NCI-H526 treated with DMSO at 0.1 percent for 48 hours (cell line): ENCODE measurements at places on chromosomes 6 and 20.

DNA sequence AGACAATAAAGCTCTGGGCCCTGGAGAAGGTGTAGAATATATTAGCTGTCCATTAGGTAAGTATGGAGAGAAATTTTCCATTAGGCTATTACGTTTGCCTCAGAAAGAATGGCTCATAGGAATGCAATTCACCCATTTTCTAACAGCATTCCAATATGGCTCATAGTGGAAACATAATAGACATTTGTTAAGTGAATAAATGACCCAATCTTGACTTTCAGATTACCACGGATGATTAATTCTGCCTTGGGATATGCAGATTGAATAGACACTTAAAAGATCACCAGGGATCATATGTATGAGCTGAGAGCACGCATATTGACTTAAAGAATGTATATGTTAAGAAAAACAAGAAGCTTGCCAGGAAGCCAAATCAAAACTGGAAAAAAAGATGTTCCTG lies 209.1 kb upstream of the CDYL start:
- no peak for DNase-seq

DNA sequence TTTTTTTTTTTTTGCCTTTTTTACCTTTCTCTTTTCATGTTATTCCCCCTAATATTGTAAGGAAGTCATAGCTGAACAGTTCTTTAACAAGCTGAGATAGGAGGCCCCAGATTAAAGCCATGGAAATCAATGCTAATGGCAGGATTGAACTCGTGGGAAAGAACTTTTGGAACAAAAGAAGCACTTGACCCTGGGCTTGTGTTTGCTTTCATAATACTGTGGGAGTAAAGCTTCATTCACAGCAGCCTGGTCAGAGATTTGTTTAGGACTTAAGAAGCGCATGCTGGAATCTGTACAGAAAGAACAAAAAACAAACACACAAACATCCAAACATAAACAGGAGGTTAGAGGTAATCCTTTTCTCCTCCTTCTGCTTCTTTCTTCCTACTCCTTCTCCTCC lies 5.1 kb downstream of the HEY2 start:
- no peak for DNase-seq

- DNase-seq, result no peak
These were observed 13.2 kb downstream of the SYNGAP1 start for GRCh38 chr6:33433001-33433543.

GRCh38 chr6:90065173-90065572 lies 170.9 kb downstream of the GJA10 start:
- DNase-seq, result no peak

DNA sequence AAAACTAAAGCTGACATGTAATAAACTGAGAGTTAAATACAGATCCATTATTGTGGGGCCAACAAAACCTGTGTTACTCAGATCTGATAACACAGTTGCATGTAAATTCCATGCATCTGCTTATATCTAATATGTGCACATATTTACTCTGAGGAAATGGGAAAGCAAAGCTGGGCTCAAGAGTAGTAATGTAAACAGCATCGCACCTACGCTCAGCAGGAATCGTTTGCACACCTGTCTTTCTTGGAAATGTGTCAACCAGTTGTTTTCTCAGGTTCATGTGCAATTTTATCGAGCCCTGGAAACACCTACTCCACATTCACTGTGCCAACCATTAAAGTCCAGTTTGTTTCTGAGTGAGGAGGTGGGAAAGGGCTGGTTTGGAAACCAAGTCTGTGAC lies 80.3 kb upstream of the CNKSR3 start:
- DNase-seq, result peak; percentile 85

- DNase-seq, result no peak
These were observed 9.6 kb downstream of the GLYATL3 start for GRCh38 chr6:49509342-49509741.

- no peak for DNase-seq
These were observed 3.5 kb upstream of the TGIF2 start for GRCh38 chr20:36569847-36570429.

DNA sequence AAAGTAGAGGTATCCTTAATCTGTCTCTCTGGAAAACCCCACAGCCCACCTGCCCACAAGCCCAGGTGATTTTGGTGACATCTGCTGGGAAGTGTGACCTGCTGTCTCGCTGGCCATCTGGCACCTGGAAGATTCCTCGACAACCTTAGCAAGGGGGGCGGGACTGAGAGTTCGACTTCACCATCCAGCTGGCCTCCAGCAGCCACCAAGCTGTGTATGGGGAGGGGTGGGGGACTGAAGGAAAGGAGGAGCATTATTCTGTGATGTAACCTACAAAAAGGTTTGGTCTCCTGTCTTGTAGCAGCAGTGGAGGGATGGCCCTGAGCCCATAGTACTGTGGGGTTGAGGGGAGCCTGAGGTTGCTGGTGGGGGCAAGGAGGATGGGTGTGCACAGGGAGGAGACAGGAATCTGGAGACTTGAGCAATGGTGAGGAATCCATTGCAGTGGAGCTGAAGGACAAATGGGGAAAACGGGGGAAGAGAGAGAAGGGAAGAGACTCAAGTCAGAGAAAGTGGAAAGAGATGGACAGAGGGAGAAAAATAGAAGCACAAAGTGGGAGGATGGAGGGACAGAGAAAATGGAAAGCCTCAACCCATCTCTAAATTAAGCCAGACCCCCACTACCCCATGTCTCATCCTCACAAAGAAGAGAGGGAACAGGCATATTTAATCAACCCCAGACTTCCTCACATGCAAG lies 4.0 kb downstream of the LY6G6F start:
- no peak for DNase-seq

- DNase-seq, result no peak
These were observed 180.0 kb upstream of the SMLR1 start for GRCh38 chr6:130647246-130647645.

- no peak for DNase-seq
These were observed 111.1 kb downstream of the FAM83B start for GRCh38 chr6:54957698-54958097.

DNA sequence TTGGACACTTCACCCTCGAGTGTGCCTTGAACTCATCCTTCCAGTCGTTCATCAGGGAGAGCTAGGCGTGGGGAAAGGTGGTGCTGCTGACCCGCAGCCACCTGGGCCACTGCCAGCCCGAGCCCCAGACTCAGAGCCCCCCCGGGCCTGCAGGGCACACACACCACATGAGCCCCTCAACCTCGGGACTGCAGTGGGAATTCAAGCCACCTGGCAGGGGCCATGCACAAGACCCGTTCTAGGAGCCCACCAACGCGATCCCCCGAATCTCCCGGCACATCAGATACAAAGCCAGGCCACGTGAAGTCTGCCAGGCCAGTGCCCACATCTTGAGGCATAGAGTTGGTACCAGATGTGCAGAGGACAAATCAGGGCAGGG lies 2.8 kb downstream of the ZNF512B start:
- no peak for DNase-seq

DNA sequence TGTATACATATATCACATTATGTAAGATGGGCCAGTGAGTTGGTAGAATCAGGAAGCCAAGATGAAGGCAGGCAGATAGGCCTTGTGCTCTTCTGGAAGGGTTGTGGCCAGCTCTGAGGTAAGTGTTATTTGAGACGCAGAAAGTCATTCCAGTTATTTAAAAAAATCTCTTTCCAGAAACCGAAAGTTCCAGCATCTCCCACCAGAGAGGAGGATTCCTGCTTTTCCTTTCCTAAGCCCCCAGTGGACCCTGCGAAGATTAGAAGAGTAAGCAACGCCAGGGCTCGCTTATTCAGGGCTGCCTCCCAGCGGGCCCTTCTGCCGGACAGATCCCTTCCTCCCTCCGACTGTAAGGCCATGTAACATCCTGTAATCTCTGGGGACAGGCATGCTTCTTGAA lies 20.4 kb downstream of the ARMC2 start:
- DNase-seq, result no peak

DNA sequence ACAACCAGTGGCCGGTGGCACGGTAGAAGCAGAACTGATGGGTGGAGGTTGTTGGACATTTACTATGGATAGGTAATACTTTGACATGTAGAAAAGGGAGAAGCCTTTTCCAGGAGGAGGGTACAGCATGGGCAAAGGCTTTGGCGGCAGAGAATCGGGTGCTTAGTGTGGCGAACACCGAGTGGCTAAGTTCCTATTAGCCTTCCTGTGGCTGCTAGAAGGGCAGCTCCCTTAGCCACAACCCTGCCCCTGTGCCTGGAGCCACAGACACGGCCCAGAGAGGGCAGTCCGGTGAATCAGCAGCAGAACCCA lies 37.9 kb upstream of the TGM2 start:
- DNase-seq, result peak; percentile 58

GRCh38 chr6:34912715-34913464 lies 23.8 kb downstream of the ANKS1A start:
- no peak for DNase-seq

GRCh38 chr6:359261-360035 lies 32.1 kb upstream of the IRF4 start:
- DNase-seq, result no peak

DNA sequence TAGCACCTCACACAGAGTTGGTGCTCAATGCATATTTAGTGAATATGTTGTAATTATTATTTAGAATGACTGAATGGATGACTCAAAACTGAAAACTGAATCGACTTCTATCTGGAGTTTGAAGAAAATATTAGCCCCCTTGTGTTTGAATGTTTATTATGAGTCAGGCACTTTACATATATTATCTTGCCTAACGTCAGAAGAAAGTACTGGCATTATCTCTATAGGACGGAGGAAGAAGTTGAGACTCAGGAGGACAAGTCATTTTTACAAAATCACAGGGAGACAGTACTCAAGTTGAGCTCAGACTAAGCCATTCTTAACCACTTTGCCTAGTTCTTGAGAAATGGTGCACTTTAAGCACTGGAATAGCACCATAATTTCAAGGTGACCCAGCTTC lies 684.0 kb downstream of the UTRN start:
- no peak for DNase-seq

DNA sequence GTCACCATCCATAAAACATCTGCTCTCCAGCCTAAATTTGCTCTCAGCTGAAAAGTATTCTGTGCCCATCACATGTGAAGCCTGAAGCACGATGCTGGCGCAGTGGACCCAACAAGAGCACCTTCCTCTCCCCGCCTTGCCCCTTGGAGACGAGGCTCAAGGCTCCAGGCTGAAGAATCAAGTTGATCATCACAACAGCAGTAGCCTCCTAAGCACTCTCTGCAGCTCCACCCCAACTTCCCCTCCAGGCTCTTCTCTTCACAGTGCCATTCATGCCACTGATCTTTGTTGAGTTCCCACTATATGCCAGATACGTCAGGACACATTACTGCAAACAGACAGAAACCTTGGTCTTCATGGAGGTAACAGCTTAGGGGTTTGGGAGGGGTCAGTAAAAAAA lies 41.6 kb upstream of the ZNF217 start:
- no peak for DNase-seq

- DNase-seq, result no peak
These were observed 34.4 kb upstream of the ENPP1 start for GRCh38 chr6:131773284-131773950.

DNA sequence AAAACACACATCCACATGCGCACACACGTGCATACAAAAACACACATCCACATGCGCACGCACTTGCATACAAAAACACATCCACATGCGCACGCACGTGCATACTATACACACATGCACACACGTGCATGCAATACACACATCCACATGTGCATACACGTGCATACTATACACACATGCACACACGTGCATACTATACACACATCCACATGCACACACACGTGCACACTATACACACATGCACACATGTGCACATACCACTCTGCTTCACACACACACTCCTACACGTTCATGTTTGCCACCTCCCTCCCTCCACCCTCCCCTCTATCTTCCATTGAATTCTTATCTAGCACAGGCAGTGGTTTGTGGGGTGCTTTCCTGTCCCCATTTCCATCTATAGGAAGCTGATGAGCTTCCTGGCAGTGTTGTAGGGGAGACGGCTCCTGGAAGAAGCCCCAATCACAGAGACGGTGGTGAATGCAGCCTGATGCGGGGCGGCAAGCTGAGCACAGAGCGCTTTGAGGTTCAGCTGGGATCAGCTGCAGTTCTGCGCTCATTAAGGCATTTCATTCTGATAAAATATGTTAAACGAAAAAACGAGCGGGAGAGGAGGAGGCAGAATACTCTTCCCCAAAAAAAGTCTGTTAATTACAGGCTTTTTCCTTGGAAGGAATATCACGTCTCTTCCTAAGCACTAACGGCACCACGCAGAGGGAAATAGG lies 287.7 kb downstream of the TAF4 start:
- DNase-seq, result no peak

DNA sequence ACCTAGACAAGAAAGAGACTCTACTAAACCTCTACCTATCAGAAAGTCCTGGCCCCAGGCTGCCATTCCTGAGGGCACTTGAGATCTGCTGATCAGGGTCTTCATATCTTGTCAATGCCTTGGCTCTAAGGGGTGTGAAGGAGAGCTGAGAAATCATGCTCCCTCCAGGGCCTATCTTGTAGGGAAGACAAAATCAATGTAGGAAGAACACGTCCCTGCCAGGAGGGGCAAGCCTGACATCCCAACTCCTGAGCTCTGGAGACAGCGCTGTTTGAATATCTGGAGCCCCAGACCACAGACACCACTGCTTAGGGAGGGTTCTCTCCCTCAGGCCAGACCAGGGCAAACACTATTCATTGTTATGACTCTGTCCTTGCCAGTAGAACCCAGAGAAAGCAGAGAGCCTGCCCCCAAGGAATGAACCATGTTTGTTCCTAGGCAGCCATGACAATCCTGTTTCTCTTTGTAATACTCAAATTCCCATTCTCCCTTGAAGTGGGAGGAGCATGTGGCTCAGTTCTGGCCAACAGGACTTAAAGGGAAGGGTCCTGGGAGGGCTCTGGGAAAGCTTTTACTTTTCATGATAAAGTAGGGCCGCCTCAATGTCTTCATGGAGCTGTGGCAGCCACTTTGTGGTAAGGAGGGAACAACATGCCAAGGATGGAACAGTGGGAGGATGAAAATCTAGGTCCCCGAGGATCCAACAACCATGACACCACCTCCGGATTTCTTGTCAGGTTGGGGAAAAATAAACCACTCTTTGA lies 1.8 kb upstream of the FASTKD5 start:
- no peak for DNase-seq

DNA sequence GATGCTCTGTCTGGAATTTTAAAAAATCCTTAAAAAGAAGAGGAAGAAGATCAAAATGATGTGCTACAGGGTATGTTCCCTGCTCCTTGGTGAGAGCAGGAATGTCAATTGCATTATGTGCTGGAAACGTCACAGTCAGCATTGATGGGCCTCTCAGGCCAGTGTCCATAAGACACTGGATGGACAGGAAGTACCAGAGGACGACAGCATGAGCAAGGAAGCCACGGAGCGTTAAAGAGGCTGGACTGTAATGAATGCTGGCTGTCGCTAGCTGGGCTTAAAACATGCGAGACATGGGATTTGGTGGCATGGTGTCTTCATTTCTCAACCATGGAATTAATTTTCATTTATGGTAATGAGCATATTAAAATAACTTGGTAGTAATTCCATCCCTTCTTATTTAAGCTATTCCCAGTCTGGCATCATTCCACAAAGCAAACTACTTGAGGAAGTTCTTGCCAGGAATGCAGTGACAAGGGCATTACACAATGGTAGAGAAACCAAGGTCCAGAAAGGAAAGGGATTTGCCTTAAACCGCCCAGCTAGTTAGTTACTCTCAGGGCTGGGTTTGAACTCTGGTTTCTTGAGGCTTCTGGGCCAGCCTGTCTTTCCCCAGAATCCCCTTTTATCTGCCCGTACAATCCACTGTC lies 166.6 kb upstream of the SOX4 start:
- no peak for DNase-seq
